ENCODE measurements at places on chromosomes 7 and 10.

- no peak for DNase-seq
Measured at GRCh38 chr7:22146961-22147512, 201.3 kb upstream of the CDCA7L start.

DNA sequence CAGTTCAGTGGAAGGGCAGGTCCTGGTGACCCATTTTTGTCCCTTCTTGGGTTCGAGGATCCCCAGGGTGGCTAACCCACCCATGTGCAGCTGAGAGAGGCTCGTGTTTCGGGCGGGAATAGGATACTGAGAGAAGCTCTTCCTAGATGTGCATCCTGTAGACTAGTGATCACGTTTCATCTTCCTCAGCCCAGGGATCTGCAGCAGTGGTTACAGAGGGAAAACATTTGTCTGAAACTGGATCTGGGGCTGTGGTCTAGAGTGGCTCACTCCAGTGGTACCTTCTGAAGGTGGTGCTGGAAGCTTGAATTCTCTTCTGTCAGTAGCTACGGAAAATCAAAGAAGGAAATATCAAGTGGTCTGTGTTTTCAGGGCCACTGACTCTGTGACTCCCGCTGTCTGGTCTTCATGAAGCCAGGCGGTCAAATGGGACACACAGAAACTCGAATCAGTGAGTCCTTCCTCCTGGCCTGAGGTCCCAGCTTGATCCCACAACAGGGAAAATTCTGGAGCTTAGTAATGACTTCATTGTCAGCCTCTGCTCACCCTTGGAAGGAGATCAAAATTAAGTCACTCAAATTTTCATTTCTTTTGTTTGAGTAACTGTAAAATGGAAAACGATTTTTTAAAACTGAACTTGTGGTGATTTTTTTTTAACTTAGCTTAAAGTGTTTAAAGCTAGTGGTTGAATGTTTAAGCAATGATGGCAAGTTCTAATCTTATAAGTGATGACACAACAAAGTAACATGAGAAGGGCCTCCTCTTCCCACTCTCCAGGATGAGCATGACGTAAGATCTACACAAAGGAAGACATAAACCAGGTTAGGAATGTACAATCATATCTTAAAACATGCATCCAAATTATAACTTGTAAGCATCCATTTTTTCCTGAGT, 469.3 kb upstream of the KLF6 start:
- no peak for DNase-seq

- DNase-seq: peak; percentile 36
Measured at GRCh38 chr10:23345861-23346260, 1.3 kb upstream of the C10orf67 start.

DNA sequence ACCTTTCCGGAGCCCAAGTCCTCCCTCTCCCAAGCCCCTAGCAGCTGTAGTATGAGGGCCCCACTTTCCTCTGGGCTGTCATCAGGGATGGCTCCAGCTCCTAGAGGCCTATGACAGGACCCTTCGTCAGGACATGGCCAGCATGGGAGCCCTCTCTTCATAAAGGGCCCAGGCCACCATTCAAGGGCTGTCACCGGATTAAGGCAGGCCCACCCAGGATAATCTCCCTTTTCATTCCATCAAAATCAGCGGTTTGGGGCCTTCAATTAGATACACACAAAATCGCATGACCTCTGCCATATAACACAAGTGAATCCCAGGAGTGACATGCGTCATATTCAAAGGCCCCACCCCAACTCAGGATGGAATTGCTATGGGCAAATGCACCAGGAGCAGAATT, 12.2 kb upstream of the GDF10 start:
- no peak for DNase-seq

GRCh38 chr7:47478017-47478344, 103.9 kb downstream of the TNS3 start:
- DNase-seq: no peak

DNA sequence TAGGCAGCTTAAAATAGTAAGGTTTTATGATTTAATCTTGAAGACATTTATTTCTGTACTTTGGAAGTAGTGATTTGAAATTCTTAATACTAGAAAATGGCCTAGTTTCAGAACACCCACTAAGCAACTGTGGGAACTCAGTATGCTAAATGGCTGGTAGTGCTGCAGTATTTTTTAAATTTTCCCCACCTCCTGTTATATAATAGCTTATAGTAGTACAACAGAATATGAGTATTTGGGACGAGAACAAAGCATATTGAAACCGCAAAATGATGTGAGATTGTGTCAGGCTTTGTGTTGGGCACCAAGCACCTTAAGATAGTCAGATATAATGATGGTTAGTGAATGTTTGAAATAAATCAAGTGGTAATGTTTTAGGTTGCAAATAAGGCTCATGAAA, 8.1 kb downstream of the SHOC2 start:
- no peak for DNase-seq

DNA sequence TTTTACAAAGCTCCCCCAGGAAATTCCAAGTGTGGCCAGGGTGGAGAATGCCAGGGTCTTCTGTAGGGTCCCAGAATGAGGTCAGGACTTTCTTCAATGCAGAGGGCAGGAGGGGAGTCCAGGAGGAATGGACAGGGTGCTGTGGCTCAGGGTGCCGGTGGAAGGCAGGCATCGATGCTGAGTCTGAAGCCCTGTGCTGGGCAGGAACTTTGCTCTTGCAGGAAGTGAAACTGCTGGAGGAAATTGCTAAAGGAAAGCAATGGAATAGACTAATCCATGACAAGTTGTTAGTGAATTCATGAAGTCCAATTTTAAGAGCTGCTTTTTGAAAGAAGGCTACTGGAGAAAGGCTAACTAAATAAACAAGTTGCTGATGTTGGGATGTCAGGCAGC, 14.8 kb downstream of the PTPRE start:
- no peak for DNase-seq

GRCh38 chr7:43823941-43824340, 45.4 kb downstream of the MRPS24 start:
- no peak for DNase-seq

All from amygdala (tissue), 56 donors.